ENCODE measurements at places on chromosomes 11 and 22.

DNA sequence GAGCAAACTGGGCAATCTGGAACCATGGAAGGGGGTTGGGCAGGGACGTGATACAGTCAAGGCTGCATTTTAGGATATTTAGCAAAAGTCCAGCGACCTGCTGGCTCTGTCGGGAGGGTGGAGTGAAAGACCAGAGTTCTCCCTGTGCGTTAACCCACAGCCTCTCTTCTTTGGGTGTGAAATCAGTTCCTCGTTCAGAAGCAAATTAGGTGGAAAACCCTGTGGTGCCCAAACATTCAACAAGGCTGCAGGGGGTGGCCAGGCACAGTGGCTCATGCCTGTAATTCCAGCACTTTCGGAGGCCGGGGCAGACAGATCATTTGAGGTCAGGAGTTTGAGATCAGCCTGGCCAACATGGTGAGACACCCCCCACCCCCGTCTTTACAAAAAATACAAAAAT lies 5.9 kb downstream of the TMEM151A start:
- no peak for DNase-seq

- DNase-seq: no peak
Observed at GRCh38 chr11:44829838-44830237, 103.1 kb downstream of the TSPAN18 start.

DNA sequence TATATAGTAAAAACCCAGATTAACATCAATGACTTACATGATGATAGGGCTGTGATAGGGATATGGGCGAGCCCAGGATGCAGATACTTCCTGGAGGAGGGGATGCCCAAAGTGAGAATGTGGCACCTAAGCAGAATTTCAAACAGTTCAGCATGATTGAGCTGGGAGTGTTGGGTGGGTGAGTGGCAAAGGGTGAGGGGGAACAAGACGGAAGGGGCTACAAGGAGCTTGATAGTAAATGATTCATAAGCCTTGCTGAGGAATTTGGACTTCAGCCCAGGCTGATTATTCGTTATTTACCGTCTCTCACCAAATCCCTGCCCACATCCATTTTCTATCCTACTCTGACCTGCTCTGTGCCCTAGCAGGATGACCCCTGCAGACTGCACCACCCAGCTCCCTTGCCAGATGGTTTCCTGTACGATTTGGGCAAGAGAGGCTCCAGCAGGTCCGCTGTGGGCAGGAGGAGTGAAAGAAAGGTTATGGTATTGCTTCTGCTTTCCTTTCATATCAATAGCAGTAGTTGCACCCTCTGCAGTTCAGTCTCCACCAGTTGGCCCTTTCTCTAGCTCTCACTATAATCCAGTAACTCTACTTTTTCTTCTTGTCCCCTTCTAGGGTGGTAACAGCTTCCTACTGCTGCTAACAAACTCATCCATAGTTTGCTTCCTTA lies 30.3 kb upstream of the SIK2 start:
- no peak for DNase-seq

DNA sequence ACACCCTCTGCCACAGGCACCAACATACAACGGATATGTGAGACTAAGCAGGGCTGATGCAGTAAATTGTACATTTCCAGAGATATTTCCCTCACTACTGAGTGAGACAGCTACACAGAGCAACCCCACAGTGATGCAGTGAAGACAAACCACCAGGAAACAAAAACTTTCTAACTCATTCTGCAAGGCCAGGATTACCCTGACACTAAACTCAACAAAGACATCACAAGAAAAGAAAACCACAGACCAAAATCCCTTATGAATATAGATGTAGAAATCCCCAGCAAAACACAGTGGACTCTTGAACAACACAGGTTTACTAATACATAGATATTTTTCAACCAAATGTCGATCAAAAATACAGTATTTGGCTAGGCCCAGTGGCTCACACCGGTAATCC lies 1.5 kb upstream of the SLC7A4 start:
- no peak for DNase-seq

DNA sequence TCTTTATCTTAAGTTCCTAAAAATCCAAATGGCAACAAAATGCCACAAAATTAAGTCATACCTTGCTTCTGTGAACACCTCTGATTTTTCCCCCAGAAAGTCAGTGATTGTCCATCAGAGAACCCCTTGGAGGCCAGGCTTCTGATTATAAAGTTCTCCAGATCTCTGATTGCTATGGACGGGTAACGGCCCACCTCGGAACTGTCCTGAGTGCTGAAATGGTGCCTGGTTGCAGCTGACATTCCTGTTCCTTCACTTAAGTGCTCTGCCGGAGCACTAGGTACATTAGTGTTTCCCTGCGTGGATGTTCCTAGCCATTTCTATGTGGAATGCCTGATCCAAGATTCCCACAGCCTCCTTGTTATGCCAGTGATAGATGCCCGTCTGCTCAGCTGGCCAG lies 85.0 kb downstream of the CHST1 start:
- DNase-seq: no peak
